ENCODE measurements at places on chromosomes 2 and 18. TPM values are rescaled to one million over a fixed set of nuclear protein-coding genes. Genes with fewer than 3 reads are reported as not detected.

DNA sequence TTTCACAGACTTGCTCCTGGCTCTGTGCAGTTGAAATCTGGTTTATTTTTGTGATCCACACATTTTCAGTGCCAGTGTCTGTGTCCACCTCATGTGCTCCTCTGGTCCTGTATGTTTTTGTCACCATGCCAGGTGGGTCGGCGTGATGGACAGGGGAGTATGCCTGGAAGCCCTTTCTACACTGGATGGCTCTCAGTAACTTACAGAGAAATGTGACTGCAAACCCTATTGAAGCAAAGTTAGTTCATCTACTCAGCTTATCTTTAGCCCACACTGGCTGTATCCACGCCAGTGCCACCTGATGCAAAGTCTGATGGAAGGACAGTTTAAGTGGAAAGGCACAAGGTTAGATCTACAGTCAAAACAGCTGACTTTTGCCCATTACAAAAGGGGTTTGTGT is 4.3 kb downstream of the IMPA2 start:
- DNase-seq = no peak

VSNL1 gene
- 30.3 TPM for total RNA-seq

GPR55 gene
- not detected for total RNA-seq

GRCh38 chr18:55534547-55534946 is 53.4 kb downstream of the TCF4 start:
- no peak for DNase-seq

INSIG2 gene
- total RNA-seq = 5.7 TPM

GRCh38 chr2:207704671-207705070 is 6.8 kb upstream of the CCNYL1 start:
- DNase-seq = no peak

CD8A gene
- not detected for total RNA-seq

STPG4 gene
- not detected for total RNA-seq

INHBB gene
- 1.8 TPM for total RNA-seq

DNA sequence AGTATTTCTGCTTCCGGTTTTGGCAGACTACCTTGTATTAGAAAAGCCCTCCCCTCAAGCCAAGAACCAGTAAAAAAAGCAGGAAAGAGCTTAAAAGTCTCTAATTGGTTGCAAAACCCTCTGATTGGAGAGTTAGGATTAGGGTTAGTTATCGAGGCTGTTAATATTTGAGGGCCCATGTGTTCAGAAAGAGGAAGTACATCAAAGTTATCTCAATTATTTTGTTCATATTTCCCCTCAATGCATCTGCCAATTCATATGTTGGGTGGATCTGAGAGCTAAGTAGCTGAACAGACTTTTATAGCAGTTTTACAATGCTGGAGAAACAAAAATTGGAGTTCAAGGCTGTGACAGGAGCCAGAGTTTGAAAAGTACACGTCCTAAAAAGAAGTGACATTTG is 43.1 kb upstream of the KLHL14 start:
- no peak for DNase-seq

DNA sequence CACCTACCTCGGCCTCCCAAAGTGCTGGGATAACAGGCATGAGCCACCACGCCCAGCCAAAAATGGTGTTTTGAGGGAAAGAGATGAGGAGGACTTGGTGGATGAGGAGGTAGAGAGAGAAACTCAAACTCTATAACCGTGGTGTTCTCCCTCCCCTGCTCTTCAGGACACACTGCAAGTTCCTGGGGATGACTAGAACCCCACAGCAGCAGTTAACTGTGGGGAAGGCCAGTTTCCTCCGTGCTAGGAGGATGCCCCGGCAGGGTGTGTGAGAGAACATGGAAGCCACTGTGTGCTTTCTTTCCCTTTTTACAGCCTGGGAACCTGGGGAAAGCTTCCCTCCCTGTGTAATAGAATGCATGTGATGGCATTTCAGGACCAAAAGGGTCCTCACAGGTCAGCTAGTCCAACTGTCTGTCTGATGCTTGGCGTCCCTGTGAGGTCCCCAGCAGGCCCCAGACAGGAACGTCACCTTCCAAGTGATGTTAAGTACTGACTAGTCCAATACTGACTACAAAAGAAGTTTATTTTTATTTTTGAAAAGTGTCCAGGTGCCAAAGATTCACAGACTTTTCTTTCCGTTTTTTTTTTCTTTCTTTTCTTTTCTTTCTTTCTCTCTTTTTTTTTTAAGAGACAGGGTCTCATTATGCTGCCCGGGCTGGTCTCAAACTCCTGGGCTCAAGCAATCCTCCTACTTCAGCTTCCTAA is 38.9 kb downstream of the MYCN start:
- no peak for DNase-seq

- no peak for DNase-seq
Observed at GRCh38 chr2:165700531-165700930, 93.5 kb downstream of the GALNT3 start.

GRCh38 chr2:60961457-60961856 is 56.1 kb upstream of the PEX13 start:
- no peak for DNase-seq

- no peak for DNase-seq
Observed at GRCh38 chr18:2978208-2978607, 34.7 kb downstream of the LPIN2 start.

- DNase-seq = no peak
Observed at GRCh38 chr2:191831410-191831994, 15.4 kb downstream of the CAVIN2 start.

GRCh38 chr2:26694001-26694400 is 1.5 kb downstream of the KCNK3 start:
- DNase-seq = no peak

DNA sequence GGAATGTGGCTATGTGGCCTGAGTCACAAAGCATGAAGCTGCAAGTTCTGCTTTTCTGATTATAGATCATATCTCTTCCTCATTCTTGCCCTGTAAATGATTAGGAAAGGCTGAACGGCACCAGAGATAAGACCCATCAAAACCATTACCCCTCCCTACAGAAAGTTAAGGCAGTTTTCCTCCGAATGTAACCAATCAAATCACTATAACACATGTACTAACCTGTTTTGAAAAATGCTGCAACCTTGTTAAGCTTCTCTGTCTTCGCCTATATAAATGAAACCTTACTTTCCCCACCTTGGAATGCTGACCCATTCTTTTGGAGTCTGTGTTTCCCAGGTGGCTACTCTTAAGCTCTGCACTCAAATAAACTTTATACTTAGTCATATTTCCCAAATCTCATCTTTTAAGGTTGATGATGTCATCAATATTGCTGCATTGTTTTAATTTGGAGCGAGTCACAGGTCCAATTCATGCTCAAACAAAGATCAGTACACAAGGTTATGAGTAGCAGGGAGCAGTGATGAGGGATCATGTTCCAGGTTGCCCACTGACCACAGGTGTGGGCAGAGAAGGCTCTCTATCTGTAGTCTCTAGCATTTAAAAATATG is 662.3 kb downstream of the IRS1 start:
- DNase-seq = no peak

- no peak for DNase-seq
Observed at GRCh38 chr2:9538000-9538507, 17.6 kb downstream of the ADAM17 start.

DNA sequence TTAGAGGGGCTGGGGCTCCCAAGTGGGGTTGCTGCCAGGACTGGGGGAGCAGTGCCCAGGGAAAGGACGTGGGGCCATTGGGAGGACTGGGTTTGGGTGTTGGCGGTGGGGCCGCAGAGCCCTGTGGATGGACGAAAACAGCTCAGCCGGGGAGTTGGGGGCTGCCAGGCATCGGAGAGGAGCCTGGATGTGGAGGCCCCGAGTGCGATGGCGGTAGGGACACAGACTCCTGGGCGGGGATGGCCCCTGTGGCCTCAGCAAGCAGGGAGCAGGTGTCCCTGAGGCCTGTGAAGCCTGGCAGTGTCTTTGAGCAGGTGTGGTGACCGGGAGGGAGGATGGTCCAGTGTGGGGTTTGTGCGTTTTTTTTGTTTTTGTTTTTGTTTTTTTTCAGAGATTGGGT is 13.3 kb downstream of the CTDP1 start:
- DNase-seq = no peak

ANKRD30BL gene
- total RNA-seq = not detected

PDCD1 gene
- total RNA-seq = not detected
